ENCODE measurements at places on chromosomes 4 and X.
A peak's percentile ranks its signal among the peaks of the same experiment; 100 is the strongest.

- DNase-seq = no peak
These were observed 22.7 kb downstream of the NUDT6 start for GRCh38 chr4:122899682-122900081.

- no peak for DNase-seq
These were observed 142.6 kb upstream of the SCML1 start for GRCh38 chrX:17594693-17595092.

- no peak for DNase-seq
These were observed 10.1 kb downstream of the TMEM271 start for GRCh38 chr4:566035-566434.

DNA sequence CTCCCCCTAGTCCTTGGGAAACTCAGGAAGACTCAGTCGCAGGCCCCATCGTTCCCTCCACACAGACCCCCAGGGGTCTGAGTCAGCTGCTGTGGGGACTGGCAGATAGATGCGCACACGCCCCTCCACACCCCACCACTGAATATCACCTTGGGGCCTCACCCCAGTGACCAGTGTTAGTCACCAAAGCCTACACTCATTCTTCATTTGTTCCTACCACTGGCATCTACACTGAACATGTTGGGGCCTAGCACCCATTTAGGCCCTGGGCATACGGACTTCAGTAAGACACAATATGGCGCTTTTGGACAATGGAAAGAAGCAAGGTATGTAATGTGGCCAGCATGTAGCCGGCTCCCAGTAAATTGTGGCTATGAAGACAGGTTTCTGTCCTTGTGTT, 154.1 kb upstream of the PJA1 start:
- DNase-seq = no peak

GRCh38 chr4:150164055-150164454, 85.8 kb downstream of the DCLK2 start:
- DNase-seq = no peak

- DNase-seq = no peak
These were observed 921.7 kb upstream of the EPHA5 start for GRCh38 chr4:66591968-66592367.

- no peak for DNase-seq
These were observed 16.5 kb upstream of the SYNPO2 start for GRCh38 chr4:118872181-118872580.

DNA sequence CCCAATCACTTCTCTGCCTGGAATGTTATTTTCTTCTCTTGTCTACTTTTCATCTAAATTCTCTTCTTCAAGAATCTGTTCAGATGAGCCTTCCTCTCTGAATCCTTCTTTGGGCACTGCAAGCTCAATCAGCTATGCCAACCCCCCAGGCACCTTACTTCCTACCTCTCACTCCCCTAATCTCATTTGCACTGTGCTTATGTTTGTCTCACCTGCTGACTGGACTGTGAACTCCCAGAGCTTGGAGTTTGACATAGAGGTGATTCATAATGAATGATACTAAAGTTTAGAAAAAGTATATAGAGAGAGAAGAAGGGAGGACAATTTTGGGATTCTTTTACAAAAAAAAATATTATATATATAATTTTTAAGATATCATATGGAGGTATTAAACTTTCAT, 36.3 kb downstream of the ANXA10 start:
- no peak for DNase-seq

DNA sequence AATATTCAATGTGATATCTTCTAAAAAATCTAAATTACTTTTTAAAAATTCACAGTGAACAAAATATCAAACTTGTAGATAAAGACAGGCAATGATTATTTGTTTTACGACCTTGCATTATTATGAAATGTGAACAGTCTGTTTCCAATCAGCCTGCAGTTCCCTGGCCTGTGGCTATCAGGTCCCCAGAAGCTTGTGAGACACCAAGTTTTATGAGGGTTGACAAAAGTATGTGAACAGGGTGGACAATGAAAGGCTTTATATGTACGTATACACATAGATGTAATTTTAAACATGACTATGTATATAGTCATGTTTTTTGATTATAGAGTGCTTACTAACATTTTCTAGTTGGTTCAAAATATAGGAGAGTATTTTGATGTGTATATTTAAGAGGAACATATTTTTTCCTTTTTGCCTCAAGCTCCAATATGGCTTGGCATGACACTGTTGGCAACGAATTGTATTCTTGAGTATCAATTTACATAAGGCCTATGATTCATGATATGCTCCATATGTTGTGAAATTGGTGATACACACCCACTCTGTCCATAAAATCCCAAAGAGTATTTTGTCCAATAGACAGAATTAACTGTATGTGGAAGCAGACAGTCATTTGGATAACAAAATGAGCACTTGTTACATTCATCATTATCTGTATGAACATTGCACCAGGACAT, 55.7 kb downstream of the BTC start:
- no peak for DNase-seq

- no peak for DNase-seq
These were observed 47.4 kb downstream of the NRK start for GRCh38 chrX:105869701-105870100.

GRCh38 chr4:10180927-10181744, 64.5 kb upstream of the WDR1 start:
- DNase-seq = peak; percentile 98

GRCh38 chr4:39410415-39410814, 3.7 kb downstream of the KLB start:
- DNase-seq = no peak

DNA sequence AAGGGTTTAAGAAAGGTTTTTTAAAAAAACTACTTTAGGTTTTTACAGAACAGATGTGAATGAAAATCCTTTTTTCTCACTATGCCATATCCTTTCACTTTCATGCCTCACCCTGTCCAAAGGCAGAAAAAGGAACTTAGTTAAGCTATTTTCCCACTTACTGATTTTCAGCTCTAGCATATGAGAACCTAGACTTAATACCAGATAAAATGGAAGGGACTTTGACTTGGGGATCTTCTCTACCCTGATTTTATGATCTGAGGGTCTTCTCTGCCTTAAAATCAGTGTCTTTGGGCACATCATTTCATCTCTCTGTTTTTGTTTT, 42.4 kb downstream of the FNIP2 start:
- DNase-seq = no peak

DNA sequence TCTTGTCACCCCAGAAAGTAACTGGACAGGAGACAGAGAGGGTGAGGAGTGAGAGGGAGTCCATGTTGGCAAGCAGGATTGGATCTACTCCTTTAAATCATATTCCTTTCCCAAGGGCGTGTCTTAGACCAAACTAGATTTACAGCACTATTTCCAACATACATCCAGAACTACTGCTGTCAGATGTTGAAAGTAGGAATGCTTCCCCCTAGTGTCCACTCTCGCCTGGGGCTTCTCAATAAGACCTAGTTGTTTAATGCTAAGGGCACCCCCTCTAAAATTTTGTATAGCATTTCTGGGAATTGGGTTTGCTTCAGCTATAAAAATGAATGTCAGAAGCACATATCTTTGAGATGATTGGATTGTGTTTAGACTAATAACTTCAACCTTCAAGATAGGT, 13.3 kb downstream of the OFD1 start:
- DNase-seq = no peak

- no peak for DNase-seq
These were observed 35.1 kb downstream of the KLHL8 start for GRCh38 chr4:87185146-87185870.

- no peak for DNase-seq
These were observed 939 bp downstream of the PDK3 start for GRCh38 chrX:24466025-24466424.

DNA sequence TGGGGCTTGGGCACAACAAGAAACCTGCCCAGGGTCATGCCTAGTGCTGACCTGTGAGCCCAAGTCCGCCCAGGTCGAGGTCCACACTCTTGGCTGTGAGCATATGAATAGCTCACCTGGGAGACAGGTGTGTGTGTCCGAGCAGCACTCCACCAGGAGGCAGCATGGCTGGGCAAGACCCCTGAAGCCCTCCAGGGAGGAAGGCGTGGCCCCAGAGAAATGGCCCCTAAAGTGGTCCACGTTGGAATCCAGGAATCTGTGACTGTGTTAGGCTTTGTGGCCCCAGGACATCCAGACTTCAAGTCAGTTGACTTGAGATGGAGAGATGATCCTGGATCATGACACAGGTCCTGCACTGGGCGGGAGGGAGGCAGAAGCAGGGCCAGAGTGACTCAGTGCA, 138.8 kb downstream of the CPZ start:
- no peak for DNase-seq

DNA sequence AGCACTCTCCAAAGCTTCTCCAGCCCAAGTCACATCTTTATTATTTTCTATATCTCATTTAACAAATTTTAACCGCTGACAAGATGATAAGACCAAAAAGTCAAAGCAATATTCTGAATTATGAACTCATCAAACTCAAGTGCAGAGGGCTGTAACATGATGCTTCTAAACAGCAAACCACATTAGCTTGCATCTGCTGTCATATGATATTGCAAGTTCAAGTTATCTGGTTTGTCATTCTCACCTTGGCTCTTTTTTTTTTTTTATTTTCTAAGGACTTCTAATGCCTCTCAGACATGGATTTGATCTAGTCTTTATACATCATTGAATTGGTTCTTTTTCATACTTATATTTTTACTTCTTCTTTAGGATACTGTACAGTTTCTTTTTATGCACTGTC, 93.4 kb downstream of the SLC10A7 start:
- DNase-seq = no peak

GRCh38 chr4:173056271-173056670, 112.3 kb upstream of the GALNT7 start:
- no peak for DNase-seq

GRCh38 chr4:23373261-23373660, 516.6 kb downstream of the PPARGC1A start:
- no peak for DNase-seq

GRCh38 chr4:179151770-179152169, 1709.5 kb upstream of the AGA start:
- DNase-seq = no peak

DNA sequence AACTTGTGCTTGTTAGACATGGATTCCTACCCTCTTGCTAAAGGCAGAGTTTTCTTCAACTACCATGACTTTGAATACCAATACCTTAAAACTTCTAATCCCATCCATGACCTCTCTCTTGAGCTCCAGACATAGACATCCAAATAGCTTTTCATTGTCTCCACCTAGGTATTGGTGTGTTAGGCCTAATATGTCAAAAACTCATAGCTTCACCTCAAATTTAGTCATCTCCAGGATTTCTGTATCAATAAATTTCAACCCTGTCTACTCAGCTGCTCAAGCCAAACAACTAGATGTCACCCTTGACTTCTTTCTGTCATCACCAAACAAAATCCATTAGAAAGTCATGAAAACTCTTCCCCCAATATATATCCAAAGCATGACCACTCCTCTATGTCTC, 617.7 kb upstream of the GRIA3 start:
- DNase-seq = no peak

DNA sequence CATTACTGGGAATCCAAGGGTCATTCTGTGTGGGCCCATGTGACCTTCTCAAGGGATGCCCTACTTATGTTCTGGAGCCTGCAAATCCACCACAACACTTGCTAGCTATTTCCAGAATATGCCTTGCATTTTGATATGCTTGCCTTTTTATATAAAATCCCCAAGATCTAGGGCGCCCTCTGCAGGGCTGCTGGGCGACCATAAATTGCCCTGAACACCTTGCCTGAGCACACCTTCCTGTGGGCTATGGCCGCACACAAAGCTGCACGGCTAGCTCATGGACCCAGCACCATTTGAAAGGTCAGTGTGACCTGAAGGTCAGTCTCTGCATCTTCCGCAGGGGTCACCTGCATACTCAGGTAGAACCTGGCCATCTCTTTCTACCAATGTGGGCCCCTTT, 311.7 kb downstream of the NLGN4X start:
- DNase-seq = no peak

DNA sequence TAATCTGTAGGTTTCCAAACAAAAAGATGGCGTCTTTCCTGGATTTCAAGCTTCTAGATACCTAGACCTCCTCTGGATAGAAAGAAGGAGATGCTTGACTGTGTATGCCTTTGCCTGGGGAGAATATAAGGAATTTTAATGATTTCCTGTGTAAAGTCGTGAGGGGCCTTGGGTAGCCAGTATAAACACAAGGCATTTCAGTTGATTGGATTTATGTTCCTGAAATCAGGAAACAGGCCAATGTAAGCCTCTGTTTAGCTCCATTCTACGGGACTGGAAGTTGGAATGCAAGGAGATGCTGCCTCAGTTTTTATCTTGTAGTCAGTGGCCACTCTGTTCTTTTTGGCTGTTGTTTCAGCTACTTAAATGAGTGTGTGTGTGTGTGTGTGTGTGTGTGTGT, 137.2 kb downstream of the GUCY2F start:
- DNase-seq = no peak

GRCh38 chr4:174930895-174931294, 12.7 kb downstream of the ADAM29 start:
- no peak for DNase-seq

GRCh38 chr4:911221-911751, 20.8 kb downstream of the GAK start:
- no peak for DNase-seq

- no peak for DNase-seq
These were observed 10.1 kb upstream of the NEUROG2 start for GRCh38 chr4:112526061-112526460.

- no peak for DNase-seq
These were observed 315.2 kb upstream of the SLIT2 start for GRCh38 chr4:19936476-19936875.

GRCh38 chr4:183388021-183388420, 56.4 kb upstream of the CDKN2AIP start:
- no peak for DNase-seq

DNA sequence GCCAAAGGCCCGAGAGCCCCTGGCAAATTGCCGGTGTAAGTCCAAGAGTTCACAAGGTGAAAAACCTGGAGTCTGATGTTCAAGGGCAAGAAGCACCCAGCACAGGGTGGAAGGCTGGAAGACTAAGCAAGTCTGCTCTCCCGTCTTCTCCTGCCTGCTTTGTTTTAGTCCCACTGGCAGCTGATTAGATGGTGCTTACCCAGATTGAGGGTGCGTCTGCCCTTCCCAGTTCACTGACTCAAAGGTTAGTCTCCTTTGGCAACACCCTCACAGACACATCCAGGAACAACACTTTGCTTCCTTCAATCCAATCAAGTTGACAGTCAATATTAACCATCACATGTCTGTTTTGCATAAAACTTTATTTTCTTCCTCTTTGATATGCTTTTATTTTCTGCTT, 157.4 kb downstream of the HS3ST1 start:
- no peak for DNase-seq

DNA sequence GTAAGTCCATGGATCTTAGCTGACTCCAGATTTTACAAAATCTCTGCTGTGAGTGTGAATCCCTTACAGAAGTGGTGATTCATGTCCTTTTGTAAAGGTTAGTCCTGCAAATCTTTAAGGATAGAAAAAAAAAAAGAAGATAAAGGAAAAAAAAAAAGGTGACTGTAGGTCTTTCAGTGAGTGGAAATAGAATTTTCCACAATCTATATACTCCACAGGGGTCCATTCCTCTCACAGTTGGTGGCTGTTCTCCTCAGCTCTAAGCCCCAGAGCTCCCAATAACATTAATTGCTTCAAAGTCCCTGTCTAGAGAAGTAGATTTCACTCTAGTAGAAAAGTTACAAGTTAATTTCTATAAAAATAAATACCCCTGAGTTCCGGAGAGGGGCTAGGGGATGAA, 189.1 kb downstream of the NDST4 start:
- no peak for DNase-seq

- DNase-seq = no peak
These were observed 1008.1 kb upstream of the TENM3 start for GRCh38 chr4:181234951-181235680.

GRCh38 chr4:20313237-20314030, 61.7 kb downstream of the SLIT2 start:
- no peak for DNase-seq

All from GF-D8 (cell line).